ENCODE measurements at places on chromosomes 4 and X.

GRCh38 chr4:122539861-122540465, 80.9 kb downstream of the IL21 start:
- DNase-seq = no peak

DNA sequence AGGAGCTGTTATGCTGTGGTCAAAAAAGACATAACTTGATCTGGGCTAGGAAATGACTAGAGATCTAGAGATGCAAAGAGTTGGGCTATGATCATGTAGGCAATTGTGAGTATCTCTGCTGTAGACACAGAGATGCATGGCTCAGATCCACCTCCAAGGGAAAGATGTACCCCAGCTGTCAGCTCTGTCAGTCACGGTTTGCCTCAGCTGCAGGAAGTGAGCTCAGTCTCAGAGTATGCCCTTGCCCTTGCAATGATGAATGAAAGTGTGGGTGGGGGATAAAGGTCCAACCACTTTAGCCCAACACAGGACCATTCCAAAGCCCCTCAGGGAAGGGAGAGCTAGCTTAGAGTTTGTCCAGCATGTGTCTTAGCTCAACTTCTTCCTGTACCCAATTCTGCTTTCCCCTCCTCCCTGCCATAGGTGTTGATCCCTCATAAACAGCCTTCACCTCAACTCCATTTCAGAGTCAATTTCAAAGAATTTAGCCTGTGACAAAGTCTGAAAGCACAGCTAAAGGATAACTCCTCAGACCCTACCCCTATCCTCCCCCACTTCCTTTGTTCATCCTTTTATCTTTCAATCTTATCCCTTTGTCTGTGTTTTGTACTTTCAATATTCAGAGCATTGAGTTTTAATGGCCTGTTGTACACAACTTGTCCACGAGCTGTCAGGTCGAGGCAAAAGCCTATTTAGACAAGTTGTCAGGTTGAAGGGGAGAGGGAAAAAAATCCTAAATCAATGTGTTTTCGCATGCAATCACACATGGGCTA, 90.6 kb downstream of the MID1IP1 start:
- no peak for DNase-seq

DNA sequence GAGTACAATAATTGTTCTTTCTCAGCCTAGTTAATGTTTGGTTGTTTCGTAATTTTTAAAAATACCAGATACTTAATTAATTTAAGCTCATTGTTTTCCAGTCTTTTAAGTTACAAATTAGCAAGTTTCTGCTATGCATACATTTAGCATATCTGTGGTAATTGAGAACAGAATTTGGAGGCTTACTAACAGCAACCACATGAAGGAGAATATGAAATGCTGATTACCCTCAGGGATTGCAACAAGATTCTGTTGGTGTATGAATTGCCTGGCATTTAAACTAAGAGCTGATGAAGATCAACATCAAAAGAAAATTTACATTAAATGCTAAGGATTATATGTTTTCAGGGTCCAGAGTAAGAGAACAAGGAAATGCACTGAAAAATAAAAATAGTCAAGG, 580.0 kb upstream of the INTU start:
- no peak for DNase-seq

DNA sequence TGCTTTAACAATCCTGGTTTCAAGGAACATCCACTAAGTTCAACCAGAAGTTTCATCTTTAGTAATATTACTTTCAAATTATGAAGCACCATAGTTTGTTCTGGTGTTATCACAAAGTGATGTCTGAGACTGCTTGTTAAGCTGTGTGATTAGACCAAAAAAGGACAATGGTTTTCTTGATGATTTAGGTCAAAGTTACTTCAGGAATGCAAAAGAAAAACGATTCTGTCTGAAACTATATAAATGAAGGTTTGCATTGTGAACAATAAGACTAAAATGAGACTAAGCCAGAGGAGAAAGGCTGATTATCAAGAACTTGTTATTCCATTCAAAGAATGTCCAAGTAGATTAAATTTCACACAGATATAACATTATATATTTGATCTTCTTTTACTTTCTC, 122.4 kb upstream of the ETNPPL start:
- DNase-seq = no peak

DNA sequence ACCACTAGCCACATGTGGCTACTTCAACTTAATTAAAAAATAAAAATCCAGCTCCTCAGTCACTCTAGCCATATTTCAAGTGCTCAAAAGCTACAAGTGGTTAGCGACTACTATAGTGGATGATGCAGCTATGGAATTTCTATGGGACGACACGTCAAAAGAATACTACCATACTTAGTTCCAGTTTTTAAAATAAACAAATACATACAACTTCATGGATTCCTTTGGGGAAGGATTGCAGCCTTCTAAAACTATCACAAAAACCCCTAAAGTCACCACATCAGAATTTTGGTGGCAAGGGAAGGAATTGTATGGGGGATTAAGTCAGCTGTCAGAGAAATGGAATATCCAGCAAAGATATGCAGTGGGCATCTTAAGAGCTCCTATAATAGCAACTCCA, 6.5 kb downstream of the ZNF280C start:
- DNase-seq = no peak

DNA sequence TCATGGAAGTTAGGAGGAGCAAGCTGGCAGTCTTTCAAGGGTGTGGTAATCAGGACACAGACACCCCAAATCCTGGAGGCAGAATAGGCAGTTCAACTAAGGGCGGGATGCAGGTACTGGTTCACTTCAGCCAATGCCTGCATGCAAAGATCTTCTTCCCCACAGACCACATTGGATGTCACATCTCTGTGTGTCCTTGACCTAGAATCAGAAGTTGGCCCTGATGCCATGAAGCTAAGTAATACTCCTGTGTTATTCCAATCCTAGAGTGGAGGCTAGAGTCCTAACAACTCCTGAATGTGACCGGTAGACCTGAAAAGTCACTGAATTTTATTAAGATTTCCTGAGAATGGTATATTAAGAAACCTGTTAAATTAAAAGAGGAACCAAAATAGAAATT, 165.5 kb downstream of the DMD start:
- no peak for DNase-seq

DNA sequence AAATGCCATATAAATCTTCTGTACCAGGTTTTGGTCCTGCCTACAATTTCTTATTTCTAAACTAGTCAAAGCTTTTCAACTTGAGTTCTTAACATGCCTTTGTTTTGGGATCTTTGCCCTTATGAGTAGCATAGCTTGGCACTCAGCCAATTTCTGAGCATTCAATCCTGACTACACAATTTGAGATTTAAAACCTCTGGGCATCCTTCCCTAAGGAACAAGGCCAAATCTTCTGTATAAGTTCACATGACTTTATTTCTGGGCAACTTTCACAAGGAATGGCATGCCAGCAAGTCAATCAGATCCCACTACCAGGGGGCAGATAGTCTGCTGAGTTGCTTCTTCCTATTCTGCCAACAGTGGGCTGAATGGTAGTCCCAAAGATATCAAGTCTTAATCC, 254.2 kb downstream of the ADAMTS3 start:
- DNase-seq = no peak

GRCh38 chrX:131977619-131978018, 45.5 kb upstream of the STK26 start:
- no peak for DNase-seq

- no peak for DNase-seq
These were observed 705.1 kb upstream of the GRID2 start for GRCh38 chr4:91598696-91599095.

- DNase-seq = no peak
These were observed 1300.2 kb downstream of the RAPGEF2 start for GRCh38 chr4:160403081-160403480.

DNA sequence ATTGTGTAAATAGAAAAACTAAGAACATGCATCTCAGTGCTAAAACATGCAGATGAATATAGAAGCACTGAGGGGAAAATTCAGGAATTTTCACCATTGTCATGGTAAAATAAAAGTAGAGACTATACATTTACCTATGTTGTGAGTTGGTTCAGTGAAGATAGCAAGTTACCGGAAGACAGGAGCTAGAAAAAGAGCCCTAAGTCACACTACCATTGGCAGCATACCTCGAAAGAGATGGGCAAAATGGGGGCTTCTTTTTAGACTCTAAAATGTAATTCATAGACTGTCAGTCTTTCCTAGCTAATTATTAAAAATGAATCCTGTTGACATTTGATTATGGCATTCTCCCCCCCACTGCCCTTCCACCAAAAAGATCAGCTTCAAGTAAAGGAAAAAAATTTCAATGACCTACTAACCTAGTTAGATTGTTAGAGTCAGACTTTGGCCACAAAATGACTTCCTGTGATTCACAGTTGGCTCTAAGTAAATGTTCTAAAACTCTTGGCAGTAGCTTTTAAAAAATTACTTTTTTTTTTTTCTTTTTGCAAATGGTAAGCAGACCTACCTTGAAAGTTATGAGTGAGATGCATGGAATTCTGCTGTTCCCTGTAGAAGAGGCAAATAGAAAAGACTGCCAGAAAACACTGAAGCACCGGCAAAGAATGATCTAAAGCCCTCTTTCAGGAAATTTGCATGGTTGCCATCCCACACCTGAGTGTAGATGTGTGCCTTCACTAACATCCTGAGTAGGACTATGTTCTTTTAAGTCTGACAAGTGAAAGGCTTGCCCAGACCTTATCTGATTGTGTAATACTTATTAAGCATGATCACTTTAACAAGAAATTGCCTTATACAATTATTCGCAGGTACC, 26.4 kb upstream of the ARSJ start:
- no peak for DNase-seq

GRCh38 chr4:108831886-108832285, 69.0 kb upstream of the ETNPPL start:
- DNase-seq = no peak

GRCh38 chr4:124060261-124060918, 652.1 kb downstream of the ANKRD50 start:
- DNase-seq = no peak

DNA sequence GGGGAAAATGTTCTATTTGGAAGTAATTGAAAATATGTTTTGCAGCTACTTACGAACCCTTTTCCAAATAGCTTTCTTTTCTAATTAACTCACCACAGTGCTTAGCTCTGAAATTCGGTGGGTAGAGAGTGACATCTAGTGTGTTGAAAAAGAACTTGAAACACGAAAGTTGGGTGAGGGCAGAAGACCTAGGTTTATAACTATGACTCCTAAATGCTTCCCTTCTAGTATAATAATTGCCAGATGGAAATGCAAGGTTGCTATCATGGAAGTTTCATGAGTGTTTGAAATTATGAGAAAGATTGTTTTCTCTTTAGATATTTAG, 77.3 kb upstream of the NOCT start:
- DNase-seq = no peak

DNA sequence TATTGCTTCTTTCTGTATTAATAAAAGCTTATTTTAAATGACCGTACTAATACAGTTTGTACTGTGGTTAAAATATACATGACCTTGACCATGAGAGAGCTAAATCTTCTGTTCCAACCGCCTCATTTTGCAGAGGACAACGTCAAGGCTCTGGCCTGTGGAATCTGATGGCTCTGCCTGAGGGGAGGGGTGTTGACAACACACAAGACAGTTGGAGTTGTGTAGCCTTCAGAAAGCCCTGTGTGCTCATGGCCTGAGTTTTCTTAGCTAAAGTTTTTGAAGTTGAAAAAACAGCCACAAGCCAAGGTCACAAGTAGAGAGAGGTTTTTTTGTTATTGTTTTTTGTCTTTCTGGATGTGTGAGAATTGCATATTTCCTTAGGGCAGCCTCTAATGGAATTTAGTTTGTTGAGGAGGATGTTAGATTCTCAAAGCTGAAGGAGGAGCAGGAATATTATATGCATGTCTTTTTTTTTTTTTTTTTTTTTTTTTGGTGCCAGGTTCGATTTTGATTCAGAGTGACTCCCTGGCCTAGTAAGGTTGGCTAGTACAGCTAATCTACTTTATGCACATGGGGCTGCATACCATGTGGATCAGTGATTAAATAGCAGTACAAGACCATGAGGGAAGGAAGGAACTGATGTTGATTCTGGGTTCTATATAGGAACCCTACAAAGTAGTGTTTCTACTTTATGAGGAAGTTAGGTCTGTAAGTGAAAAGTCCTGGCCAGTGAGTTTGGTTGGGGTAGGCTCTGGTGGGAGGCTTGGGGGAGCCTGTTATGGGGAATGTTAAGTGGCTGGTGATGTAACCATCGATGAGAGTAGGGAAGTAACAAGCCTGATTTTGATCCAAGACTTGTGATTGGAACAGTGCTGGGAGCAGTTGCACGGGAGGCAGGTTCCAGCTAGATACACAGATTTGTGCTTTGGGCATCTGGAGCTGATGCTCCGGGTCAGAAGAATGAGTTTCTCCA, 20.3 kb downstream of the SMS start:
- DNase-seq = no peak

DNA sequence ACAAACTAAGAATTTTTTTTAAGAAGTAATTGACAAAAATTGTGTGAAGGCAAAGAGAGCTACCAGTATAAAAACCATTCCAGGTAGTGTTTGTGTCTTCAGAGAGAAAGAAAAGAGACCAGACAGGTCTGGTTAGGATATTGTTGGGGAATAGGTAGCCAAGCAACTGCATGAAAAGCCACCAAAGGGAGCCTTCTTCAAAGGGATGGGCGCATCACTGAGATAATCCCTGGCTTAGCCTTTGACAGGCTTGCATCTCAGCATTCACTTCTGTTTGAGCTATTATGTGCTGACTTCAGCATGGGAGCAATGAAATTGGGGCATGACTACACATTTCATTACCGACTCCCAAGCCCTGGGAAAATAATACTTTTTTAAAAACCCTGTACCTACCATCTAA, 496.6 kb downstream of the IL1RAPL1 start:
- no peak for DNase-seq

GRCh38 chr4:142850478-142850877, 4.4 kb upstream of the INPP4B start:
- no peak for DNase-seq

DNA sequence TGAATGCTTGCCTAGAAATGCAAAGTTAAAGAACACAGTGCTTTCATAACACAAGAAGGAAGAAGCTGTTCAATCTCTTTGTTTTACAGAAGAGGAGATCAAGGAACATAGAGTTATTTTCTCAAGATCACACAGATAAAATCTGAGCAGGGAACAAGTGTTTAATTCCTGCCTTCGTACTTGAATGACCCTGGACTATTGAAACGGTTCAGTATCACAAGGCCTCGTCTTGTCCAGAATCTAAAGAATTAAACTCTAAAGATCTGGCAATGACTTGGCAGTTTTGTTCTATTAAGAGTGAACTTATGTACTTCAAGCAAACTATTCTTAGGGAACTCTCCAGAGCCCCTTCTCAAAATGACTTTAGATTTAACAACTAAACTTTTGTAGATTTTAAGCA, 97.7 kb downstream of the ANXA5 start:
- no peak for DNase-seq

- no peak for DNase-seq
These were observed 12.5 kb upstream of the HSFX4 start for GRCh38 chrX:149916745-149917392.

DNA sequence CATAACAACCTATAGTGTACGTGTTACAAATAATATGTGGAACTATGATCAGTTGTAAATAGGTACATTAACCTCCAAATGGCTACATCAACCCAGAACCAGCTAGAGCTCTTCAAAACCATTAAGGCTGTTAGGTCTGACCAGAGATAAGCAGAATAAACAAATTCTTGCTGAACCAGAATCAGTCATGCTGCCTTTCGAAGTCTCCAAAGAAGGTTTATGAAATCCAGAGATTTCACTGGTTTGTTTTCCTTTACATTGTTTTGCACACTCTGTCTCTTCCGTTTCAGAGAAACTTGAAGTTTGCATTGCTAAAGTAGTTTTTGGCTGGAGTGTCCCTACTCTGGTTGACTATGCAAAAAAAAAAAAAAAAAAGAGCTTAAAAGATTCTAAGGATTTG, 177.3 kb upstream of the SLIT2 start:
- DNase-seq = no peak

Measured in stimulated activated CD8-positive, alpha-beta memory T cell treated with anti-CD3 and anti-CD28 coated beads, Interleukin-4, amount 100 ng/mL, for 1 hour (primary cell).